COLO829 (cell line): ENCODE measurements at places on chromosomes 5 and 9.
A peak's percentile ranks its signal among the peaks of the same experiment; 100 is the strongest.

GRCh38 chr9:34741628-34742027 is 31.7 kb upstream of the CCL21 start:
- no peak for DNase-seq

GRCh38 chr5:169243651-169244422 is 57.1 kb downstream of the SLIT3 start:
- no peak for DNase-seq

GRCh38 chr9:98896632-98897031 is 47.1 kb upstream of the COL15A1 start:
- no peak for DNase-seq

DNA sequence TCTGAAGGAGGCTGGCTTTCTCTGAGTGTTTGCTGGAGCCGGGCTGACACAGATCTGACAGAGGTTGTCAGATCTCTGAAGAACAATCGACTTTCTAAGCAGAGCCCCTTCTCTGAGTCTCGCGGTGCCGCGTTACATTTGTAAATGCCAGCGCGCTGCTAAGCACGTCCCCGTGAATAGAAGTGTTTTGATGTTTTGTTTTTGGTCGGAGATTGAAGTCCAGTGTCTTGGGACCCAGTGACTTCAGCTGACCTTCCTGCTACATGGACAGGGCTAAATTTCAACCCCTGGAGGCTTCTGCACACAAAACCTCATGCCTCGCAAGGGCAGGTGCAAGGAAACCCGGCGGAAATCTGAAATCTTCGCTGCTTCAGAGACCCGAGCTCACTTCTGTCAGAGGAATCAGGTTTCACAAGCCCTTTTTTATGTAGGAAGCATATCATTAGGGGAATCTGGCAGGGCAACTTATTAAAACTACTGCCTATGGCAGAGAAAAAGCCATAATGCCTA is 27.2 kb downstream of the NEUROG1 start:
- DNase-seq = no peak

- DNase-seq = no peak
These were observed 14.8 kb downstream of the PCDHGC5 start for GRCh38 chr5:141503681-141504080.

- peak; percentile 28 for DNase-seq
These were observed at the start of gene SPOCK1 for GRCh38 chr5:137498736-137499505. TSS of gene SPOCK1 (minus strand) at chr5:137499326.

DNA sequence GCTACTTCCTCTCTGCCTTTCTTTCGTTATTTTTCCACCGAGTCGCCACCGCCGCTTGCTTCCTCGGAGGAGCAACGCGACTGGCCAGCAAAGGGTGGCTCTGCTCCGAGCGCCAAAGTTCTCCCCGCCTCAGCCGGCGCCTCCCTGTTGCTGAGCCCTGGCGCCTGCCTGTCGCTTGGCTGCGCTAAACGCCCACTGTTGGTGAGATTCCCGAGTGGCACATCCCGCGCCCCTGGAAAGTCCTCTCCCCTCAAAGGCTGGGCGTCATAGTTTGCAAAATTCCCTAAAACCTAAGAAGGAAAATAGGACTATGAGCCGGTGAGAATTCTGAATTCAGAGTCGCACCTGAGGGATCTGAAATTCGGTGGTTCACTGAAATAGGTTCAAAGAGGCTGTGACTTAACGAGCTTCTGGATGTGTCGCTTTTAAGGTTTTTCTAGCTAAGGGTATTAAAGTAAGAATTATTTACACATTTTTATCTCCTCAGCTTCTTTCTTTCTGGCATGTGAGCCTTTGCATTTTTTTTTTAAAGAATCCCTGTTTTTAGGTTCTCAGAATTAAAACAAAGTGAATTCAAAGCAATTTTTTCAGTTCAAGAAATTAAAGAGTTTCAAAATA is at the start of gene GRIN3A:
Gene GRIN3A, minus strand, starts transcription at position 82 of the 618 bp plus-strand sequence. CDS start 668 bp downstream, outside the sequence.
- DNase-seq = no peak

GRCh38 chr9:113787871-113788270 is 88.2 kb upstream of the ZNF618 start:
- DNase-seq = no peak
